ENCODE measurements at places on chromosomes 13 and 19.

DNA sequence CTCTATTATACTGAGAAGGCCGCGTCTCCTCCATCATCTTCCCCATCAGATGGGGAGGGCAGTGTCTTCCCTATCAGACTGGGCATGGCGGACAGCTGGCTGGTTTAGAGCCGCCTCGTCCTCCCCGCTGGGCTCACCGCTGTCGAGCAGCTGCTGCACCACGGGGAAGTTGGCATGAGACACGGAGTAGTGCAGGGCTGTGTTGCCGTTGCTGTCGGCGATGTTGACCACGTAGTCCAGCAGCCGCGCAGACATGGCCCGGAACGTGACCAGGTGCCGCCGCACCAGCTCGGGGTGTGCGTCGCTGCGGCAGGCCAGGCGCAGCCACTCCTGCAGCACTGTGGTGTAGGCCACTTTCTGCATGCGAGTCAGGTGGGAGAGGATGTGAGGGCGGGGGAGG is 18.8 kb upstream of the SPC24 start:
- DNase-seq = no peak

- no peak for DNase-seq
Measured at GRCh38 chr19:45674946-45675345, 6.9 kb downstream of the GIPR start.

GRCh38 chr13:50130123-50130946 is 115.1 kb downstream of the KCNRG start:
- DNase-seq = no peak

GRCh38 chr13:99123101-99124045 is 77.3 kb upstream of the UBAC2 start:
- DNase-seq = no peak

DNA sequence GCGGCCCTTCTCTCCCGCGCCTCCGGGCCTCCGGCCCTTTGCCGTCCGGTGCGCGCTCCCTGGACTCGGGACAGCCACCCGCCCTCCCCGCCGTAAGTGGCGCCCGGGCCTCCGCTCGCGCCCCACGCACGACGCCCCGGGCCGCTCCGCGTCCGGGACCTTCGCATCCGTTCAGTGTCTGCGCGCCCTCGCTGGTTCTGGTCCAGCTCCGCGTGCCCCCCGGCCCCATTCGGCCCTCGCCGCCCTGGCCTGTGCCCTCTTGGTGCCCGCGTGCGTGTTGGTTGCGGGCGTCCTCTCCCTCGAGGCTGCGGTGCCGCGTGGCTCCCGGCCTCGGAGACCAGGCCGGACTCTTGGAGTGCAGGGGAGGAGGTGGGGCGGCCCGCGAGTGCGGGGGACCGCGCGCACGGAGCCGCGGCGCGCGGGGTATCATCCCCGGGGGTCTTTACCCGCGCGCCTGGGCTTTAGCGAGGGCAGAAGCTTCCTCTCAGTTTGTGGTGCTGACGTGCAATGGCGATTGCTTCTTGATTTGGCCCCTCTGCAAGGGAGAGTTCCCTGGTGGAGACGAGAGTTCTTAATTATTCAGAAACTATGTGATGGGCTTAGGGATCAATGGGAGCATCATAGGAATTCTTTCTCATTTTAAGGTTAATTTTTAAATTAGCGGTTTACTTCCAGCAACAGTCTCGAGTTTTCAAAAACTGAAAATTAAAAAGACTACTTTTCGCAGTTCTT is 757 bp downstream of the WASF3 start:
- DNase-seq = no peak

GRCh38 chr13:26562512-26562890 is 5.0 kb downstream of the WASF3 start:
- DNase-seq = no peak

GRCh38 chr13:91247768-91248167 is 99.7 kb upstream of the MIR17HG start:
- DNase-seq = no peak

GRCh38 chr19:7932930-7933300 is 7.0 kb upstream of the CTXN1 start:
- no peak for DNase-seq

- no peak for DNase-seq
Measured at GRCh38 chr13:60012488-60012887, 151.2 kb downstream of the DIAPH3 start.

- no peak for DNase-seq
Measured at GRCh38 chr19:35179830-35180229, 25.3 kb downstream of the FXYD5 start.

DNA sequence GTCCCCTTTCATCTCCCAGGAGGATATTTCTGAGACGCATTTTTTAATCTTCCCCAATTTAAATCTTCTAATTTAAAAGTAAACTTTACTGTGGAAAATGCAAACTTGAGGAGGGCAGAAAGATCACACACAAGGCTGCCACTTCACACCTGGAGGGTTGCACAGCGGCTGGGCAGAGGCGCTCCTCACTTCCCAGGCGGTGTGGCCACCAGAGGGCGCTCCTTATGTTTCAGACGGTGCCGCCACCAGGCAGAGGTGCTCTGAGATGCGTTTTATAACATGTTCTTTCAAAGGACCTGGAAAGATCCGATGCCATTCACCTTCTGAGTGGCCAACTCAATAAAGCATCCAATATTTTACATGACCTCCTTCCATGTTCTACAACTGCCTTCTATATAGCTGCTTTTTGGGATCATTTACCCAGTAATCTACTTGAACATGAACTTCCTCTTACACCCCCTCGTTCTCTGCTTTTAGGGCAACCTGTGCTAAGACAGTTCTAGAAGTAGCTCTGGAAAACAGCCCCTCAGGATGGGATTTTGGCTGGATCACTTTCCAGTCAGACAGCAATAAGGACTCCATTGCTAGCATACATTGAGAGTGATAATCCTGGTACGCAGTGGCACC is 14.8 kb upstream of the MTUS2 start:
- no peak for DNase-seq

DNA sequence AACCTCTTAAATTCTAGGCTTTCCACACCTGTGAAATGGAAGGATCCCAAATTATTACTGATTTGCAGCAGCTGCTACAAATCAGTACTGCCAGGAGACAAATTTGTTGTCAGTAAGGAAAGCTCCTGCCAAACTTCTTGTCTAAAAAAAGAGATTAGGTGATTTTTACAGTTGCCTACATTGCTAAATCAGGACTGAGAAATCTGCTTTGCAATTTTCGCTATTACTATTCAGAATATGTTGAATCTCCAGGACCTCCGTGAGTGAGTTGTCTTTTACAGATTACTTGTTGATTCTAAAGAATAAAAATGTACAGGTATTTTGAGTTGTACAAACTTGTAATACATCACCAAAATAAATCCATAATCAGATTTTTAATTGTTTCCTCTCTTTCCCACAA is 1815.9 kb downstream of the PCDH9 start:
- DNase-seq = no peak

- DNase-seq = no peak
Measured at GRCh38 chr13:44903574-44903985, 85.7 kb downstream of the NUFIP1 start.

- no peak for DNase-seq
Measured at GRCh38 chr13:103291798-103292572, 225.8 kb upstream of the SLC10A2 start.

- DNase-seq = no peak
Measured at GRCh38 chr19:15291089-15291488, 41.2 kb downstream of the BRD4 start.

DNA sequence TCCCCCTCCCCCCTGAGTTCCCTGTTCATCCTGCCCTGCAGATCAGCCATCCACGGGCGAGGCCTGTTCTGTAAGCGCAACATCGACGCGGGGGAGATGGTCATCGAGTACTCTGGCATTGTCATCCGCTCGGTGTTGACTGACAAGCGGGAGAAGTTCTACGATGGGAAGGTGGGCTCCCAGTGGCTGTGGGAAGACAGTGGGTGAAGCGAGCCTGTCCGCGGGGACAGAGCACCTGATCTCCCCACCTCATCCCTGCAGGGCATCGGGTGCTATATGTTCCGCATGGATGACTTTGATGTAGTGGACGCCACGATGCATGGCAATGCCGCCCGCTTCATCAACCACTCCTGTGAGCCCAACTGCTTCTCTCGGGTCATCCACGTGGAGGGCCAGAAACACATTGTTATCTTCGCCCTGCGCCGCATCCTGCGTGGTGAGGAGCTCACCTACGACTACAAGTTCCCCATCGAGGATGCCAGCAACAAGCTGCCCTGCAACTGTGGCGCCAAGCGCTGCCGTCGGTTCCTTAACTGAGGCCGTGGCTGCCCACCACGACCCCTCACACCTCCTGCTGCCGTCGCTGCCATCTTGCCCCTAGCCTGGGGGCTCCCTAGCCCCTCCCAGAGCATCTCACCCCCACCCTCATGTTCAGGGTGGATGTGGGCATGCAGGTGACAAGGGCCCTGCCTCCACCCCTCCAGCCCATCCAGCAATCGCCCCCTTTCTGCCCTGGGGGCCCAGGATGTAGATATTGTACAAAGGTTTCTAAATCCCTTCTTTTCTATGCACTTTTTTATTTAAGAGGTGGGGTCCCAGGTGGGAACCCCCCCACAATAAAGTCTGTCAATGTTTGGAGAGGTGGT is 4.0 kb downstream of the IGFLR1 start:
- DNase-seq = no peak

DNA sequence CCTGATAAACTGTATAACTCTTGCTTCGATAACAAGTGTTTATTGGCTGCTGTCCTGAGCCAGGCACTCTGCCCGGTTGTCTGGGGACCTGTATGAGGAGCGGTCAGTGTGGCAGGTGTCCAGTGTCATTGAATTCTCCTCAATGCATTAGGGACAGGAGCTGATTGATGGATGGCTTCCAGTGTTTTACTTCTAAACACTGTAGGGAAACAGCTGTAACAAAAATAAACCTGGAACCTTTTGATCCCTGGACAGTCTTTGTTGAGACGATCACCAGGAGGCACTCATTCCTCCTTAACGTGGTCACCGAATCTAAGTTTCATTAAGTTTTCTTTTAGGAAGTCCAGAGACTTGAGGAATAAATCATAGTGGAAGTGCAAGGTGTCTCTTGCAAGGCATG is 17.9 kb downstream of the UBAC2 start:
- no peak for DNase-seq

DNA sequence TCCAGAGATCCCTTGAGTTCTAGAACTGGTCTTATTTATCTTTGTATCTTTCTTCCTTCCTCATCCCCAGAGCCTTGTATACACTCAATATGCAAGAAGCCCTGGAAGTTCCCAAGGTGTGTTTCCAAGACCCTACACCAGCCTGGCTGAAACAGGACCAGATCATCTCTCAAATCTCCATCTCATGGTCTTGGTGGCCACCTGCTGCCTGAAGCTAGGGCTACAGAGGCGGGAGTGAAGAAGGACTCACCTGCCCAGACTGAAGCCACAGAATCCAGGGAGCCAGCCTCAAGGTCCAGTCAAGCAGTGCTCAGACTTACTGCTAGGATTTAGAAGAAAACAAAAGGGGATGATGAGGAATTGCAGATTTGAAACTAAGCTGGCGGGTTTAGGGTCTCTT is 6.1 kb upstream of the CYSLTR2 start:
- no peak for DNase-seq

DNA sequence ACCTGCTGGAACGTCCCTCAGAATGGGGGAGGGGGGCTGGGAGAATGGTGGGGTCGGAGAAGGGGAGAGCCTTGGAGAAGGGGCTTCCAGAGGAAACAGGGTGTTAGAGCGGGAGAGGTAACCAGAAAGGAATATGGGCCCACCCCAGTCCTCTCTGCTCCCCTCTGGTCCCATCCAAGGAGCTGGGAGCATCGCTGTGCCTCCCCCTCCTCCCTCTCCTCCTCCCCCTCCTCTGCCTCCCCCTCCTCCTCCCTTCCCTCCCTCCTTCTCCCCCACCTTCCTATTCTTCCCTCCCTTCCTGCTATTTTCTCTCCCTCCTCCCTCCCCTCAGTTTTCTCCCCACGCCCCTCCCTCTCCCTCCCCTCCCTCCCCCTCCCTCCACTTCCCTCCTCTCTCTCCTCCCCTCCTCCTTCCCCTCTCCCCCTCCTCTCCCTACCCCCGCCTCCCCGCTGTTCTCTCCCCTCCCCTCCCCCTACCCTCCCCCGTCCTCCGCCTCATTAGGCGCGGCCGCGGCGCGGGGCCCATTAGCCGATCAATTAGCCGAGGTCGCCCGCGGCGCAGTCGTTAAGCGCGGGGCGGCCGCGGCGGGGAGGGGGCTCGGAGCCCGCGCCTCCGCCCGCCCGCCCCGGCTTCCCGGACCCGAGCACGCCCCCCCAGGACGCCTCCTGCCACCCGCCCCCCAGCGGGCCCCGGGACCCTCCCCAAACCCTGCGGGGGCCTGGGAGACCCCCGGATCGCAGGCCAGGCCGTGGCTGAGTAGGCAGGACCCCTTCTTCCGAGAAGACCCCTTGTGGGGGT is 15.4 kb downstream of the TLE5 start:
- DNase-seq = no peak

- no peak for DNase-seq
Measured at GRCh38 chr19:2488405-2488941, 12.5 kb downstream of the GADD45B start.

GRCh38 chr13:39399102-39399501 is 203.9 kb downstream of the LHFPL6 start:
- DNase-seq = no peak

- DNase-seq = no peak
Measured at GRCh38 chr13:34116651-34117050, 298.7 kb downstream of the RFC3 start.

GRCh38 chr13:44857736-44858135 is 131.5 kb downstream of the NUFIP1 start:
- DNase-seq = no peak

GRCh38 chr13:91014696-91015095 is 332.8 kb upstream of the MIR17HG start:
- DNase-seq = no peak
